ENCODE measurements at places on chromosomes 4 and X. TPM values are rescaled to one million over a fixed set of nuclear protein-coding genes. Genes with fewer than 3 reads are reported as not detected.

DNA sequence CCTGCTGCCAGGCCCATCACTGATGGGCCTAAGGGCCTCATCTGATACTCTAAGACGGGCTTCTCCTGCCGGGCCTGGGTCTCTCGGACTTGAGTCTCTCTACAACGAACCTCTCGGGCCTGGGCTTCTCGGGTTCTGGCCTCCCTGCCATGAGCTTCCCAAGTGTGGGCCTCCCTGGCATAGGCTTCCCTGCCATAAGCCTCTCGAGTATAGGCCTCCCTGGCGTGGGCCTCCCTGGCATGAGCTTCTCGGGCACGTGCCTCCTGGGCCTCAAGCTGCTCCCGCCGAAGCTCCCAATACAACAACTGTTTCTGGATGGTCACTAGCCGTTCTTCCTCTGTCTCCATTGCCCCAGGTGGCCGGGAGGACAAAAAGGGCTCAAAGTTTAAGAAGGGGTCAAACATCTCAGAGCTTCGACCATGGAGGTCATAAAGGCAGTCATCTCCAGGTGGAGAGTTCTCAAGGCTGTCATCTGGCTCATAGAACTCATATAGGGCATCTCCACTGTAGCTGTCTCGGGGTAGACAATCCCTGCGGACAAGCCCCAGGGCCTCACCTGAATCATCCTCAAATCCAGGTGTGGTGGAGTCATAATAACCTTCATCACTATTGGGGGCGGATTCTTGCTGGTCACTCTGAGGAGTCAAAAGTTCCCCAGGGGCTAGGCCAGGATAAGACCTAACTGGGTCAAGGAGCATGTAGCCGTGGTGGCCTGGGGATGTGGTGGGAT is 14.1 kb downstream of the AMER1 start:
- no peak for DNase-seq

DNA sequence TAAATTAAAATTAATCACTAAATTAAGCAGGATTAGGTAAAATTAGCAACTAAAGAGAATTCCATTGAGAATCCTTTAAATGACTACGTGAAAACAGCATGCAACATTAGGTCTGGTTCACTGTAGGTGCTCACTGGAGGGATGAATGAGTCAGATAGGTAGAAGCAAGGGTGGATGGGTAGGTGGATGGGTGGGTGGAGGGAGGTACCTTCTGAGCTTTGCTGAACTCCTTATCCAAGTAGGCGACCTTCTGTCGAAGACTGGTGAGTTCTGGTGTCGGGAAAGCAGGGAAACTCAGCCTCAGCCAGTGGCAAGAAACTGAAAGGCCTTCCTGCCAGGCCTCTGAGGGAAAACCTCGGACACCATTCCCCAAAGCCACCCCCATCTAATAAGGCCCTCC is 3.0 kb downstream of the GRIPAP1 start:
- no peak for DNase-seq

DNA sequence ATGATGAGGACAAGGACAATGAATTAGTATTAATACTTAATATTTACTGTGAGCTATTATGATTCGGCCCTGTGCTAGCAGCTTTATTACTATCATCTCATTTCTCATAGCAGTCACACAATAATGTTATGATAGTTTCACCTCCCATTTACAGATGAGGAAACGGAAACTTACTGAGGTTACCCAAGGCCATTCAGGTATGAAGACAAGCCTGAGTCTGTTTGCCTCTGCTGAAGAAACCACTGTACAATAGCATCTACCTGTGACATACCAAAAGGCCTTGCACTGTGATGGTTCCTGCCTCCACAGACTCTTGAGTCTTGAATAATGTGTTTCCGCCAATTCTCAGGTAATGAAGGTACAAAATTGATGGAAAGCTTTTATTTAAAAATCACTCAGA is 248.5 kb downstream of the NPFFR2 start:
- DNase-seq = no peak

DNA sequence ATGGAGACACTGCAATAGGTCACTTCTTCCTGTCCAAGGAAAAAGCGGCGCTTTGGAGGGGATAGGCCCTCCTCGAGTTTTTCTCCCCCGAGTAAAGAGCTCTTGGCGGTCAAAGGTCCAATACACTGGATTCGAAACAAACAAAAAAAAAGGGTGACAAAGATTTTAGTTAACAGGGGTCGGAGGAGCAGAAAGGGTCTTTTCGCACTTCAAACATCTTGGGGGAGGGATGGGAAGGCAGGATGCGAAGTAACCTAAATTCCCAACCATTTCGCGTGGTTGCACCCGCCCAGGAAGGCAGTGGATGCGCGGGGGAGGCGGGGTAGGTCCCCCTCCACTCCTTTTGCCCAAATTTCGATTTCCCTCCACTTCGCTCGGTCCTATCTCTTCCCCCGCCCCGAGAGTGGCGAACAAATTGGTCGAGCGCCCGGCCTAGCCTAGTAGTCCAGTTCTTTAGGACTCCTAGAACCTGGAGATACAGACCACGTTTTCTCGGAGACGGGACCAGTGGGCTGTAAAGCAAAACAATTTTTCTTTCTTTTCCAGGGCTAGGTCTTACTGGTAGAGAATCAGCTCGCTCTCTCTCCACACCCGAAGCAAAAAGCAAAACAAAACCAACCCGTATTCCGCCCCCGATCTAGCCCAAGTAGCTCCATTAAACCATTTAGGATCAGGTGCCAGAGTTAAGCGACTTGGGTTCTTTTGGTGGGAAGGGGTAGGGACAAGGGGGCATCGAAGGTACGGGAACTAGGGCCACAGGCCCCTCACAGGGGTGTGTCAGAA is 2.0 kb upstream of the STAG2 start:
- DNase-seq = peak; percentile 71

GRCh38 chrX:47169726-47170515 is 23.7 kb upstream of the UBA1 start:
- DNase-seq = peak; percentile 43

DNA sequence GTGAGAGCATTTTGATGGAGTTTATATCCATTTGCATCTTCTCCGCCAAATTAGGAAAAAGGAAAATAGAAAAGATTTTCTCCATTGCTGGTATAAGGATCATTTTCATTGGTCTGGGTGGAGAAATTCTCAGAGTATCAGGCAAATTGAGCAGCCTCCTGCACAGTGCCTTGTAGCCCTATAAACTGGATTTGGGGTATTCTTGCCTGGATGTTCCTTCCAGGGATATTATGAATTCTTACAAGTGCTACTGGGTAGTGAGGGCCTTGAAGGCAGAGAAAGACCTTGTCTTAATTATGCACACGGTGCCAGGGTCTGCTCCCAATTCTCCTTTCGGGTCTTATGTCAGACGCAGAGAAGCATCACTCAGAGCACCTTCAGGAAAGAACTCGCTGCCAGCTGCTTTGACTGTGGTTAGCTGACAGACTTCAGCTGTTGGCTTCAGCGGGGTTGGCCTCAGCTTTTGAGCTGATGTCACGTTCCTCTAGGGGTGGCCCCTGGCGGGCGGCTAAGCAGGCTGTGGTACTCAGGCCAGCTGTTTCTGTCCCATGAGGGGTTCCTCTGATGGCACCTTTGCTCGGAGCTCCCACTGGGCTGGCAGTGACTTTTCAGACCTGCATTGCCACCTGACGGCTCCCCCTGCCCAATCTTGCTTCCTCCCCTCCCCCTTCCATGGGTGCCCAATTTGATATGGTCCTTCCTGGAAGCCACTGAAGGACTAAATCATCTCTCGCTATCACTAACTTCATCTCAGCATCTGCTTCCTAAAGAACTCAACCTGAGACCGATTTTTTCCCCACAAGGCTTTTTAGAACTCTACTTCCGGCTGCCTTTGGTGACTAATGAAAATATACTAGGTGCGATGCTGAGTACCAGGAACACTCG is 519.5 kb downstream of the BCOR start:
- peak; percentile 23 for DNase-seq

DNA sequence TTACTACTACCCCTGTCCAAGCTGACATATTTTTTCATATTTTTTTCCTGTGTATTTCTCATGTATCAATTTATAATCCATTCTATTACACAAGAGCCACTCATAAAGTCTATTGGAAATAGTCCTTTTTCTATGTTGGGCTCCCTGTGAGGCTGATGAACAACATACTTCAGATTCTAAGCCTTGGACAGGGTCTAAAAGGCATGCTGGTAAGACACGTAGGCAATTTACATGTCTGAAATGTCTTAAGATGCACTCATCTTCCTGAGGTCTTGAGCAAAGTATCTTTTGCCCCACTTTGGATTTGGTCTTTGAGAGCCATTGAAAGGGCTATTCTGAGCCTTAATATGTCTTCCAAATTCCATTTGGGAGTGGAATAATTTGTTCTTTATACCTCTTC is 31.8 kb downstream of the OCIAD1 start:
- DNase-seq = no peak

DNA sequence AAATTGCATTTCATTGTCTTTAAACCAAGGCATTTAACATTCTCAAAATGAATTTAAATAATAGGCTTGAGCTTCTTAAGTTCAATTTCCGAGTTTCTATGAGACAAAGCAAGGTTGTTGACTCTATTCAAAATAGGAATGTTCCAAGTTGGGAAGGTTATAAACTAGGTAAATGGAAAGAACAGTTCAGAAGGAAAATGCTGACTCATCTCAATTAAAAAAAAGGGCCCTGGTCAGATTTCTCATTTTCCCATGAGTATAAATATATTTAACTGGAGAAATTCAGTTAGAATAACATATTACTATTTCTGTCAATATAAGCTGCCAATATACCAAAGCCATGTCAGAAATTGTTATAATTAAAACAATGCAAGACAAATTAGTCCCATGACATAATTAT is 113.8 kb downstream of the ATP8A1 start:
- DNase-seq = no peak

GRCh38 chr4:132334081-132334480 is 815.0 kb upstream of the PCDH10 start:
- DNase-seq = no peak

DNA sequence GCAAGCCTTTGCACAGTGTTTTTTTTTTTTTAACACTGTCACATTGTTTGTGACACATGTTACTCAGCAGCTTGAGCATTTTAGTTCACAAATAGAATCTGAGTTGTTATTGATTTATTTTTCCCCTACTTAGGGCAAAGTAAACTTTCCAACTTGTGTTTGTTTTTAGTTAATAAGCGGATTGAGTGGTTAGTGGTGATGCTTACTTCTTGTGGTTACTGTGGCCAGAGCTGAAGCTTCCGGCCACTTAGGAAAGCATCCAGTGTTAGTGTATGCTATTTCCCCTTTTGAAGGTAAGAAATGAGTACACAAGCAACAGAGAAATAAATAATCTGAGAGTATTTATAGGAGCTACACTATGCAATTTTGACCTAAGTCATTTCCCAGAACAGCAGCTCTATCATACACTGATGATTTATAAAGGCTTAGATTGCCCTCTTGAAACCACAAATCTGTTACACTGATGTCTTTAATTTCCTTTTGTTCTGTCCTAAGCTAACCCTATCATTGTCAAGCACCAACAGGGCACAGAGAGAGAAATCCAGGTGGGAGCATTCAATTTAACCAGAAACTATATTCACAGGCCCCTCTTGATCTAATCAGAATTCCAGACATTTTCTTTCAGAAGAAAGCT is 2464.6 kb downstream of the PCDH7 start:
- no peak for DNase-seq

- DNase-seq = no peak
Observed at GRCh38 chr4:185463541-185463940, 8.0 kb downstream of the CCDC110 start.

DNA sequence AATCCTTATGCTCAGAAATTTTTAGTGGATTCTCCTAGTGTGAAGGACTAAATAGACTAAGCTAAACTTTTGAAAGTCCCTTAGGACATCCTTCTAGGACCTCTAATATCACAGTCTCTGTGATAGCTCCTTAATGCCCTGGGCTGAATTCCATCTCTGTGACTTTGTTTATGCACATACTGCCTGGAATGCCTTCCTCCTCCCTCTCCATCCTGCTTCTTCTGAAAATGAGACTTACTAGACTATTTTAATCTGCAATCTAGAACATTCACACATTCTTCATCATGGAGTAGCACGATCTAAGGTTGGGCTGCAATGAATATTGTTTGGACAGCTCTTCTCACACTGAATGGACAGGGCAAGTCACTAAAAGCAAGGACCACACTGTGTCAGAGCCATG is 65.0 kb upstream of the MSX1 start:
- no peak for DNase-seq

- no peak for DNase-seq
Observed at GRCh38 chr4:76386566-76387305, 34.2 kb downstream of the CCDC158 start.

DNA sequence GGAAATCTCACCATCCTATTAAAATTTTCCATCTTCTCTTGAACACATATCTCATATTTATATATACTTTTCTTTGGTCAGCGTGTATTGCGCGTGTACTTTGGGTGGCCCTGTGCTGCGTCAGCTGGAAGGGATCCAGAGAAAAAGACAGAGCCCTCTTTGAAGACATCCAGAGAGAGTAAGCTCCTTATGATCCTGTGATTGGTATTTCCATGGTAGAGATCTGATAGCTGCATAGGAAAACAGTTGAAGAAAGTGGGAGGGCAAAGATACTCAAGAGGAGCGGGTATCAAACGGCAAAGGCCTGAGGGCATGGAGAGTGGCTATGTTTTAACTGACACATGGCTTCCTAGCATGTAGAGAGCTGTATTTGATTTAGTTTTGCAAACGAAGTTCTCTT is 4.4 kb upstream of the HPGD start:
- no peak for DNase-seq

- no peak for DNase-seq
Observed at GRCh38 chr4:77776182-77777134, 42.7 kb downstream of the CNOT6L start.

- DNase-seq = no peak
Observed at GRCh38 chr4:120318196-120318846, 251.7 kb upstream of the MAD2L1 start.

GRCh38 chr4:168484626-168485025 is 4.3 kb upstream of the DDX60L start:
- DNase-seq = no peak

DNA sequence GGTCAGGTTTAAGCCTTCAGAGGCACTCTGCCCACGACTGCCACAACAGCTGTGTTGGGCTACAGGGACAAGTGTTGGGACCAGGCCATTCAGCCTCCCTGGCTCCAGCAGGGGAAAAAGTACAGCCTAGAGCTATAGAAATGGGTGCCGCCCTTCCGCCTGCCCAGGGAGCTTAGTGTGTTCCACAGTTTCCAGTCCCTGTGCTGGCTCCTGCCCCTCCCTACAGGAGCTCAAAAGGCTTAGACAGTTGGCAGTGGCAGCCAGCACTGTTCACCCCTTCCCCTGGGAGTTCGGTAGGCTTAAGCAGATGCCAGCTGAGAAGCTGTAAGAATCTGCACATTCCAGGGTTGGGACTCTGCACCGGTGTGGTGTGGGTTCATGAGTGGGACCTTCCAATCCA is 408.2 kb upstream of the INTU start:
- no peak for DNase-seq

Gene FAT4
- 5.6 TPM for total RNA-seq

Gene STARD8
- 2.8 TPM for total RNA-seq

Gene MAGEA12
- total RNA-seq = not detected

Gene SMIM20
- total RNA-seq = 23.1 TPM

Gene ARX
- total RNA-seq = not detected

Gene CLDN34
- total RNA-seq = not detected

Gene POF1B
- total RNA-seq = not detected

Gene FHDC1
- 0.02 TPM for total RNA-seq

Gene DSPP
- total RNA-seq = not detected

Gene REELD1
- not detected for total RNA-seq

Gene GYG2
- 4.0 TPM for total RNA-seq

Gene PAGE1
- total RNA-seq = not detected

Gene DCAF12L1
- not detected for total RNA-seq

Gene ELOVL6
- 11.7 TPM for total RNA-seq

Gene RBMX2
- 24.4 TPM for total RNA-seq

Gene CPE
- 17.1 TPM for total RNA-seq

Measured in MG63 (cell line).